ENCODE measurements at places on chromosomes 5 and 9.

DNA sequence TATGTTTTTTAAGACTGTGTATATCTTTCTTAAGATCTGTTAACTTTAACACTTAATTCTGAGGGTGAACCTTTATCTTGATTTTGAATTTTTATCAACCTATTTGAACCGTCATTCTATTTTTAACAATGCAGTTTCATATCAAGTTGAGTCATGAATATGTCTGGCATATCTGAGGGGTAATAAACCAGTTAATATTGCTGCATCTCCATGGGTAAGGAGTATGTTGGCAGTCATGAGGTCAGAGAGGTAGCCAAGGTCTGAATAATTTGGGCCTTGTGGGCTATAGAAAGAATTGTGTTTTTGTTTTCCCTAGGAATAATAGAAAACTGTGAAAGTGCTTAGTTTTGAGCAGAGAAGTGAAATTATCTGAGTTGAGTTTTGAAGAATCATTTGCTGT lies 419.0 kb downstream of the PLK2 start:
- DNase-seq, result no peak

DNA sequence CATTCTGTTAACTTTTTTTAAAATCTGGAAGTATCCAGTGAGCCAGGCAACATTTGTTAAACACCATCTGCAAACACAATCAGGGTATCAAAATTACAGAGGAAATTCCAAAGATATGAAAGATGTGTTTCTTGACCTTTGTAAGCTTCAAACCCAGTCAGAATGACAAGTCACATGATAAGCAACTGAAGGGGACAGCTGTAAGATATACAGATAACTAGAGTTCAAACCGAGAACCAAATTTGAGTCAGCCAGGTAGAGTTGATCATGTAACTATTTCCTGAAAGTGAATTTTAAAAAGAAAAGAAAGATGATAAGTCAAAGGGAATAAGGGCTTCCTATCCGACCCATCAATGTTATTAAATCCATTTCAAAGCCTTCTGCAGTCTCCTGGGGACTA lies 196.2 kb downstream of the DEPDC1B start:
- DNase-seq, result no peak

- DNase-seq, result no peak
Measured at GRCh38 chr9:115046824-115047223, 71.1 kb downstream of the TNC start.

- DNase-seq, result no peak
Measured at GRCh38 chr9:69460012-69460411, 135.0 kb downstream of the ENTREP1 start.

GRCh38 chr9:107378006-107378405 lies 94.9 kb downstream of the RAD23B start:
- no peak for DNase-seq

DNA sequence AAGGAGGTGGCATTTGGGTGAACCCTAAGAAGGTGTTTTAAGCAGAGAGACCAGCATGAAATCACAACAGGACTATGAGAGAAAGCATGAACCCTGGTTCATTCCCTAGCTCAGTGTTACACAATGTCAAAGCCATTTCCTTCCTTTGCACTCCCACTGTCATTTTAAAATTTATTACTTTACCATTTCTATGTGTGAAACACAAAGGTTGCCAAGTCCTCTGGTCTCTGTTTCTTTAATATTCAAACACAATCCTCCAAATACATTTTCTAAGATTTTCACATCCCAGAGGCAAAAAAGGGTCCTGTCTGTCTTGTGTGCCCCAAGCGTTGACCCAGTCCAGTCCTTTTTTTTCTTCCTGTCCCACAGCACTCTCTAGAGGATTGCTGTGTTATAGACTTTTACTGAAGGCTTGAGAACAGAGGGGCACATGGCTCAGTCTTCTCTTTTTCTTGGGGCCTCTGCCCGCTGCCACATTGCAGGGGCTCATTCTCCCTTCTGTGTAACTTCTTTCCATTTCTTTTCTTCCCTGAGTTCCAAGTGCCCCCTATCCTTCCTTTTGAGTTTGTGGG lies 78.6 kb upstream of the SLC28A3 start:
- DNase-seq, result no peak

GRCh38 chr5:155871623-155872022 lies 455.3 kb upstream of the SGCD start:
- no peak for DNase-seq

GRCh38 chr5:125412561-125413495 lies 666.4 kb upstream of the ZNF608 start:
- DNase-seq, result peak; percentile 94

DNA sequence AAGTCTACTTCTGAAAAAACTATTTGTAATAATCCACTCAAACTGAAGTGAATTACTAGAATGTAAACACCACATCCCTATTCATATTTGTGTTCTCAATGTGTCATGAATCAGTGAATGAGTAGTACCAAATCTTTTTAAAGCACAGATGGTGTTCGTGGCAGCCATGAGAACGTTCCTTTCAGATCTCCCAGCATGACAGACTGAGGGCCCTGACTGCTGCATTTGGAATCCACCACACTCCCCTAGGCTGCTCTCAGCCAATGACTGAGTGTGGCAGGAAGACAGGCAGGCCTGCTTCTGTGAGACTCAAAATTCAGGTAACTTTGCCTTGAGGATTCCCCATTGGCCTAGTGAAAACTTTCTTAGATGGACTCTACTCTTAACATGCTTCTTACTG lies 10.9 kb upstream of the JMY start:
- no peak for DNase-seq

Measured in NCI-H2081 (cell line).